ENCODE measurements at places on chromosomes 1 and 21. TPM values are rescaled to one million over a fixed set of nuclear protein-coding genes. Genes with fewer than 3 reads are reported as not detected.

DNA sequence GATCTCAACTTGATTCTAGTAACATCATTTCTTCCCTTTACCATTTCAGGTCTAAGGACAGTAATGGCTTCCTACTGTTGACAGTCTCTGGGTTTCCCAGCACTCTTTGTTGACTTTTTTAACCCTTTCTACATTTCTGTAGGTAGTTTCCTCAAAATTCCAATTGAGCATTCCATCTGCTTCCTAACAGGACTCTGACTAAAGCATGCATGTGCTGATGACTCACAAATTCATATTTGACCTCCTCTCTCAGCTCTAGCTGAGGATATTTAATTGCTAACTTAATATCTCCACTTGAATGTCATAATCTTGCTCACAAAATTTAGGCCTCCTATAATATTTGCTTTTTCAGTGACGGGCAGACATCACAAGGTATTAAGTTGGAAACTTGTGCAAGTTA lies 93.3 kb upstream of the ZNHIT6 start:
- H3K36me3 ChIP-seq = no peaks in the 10 kb centered on the region
- H3K4me3 ChIP-seq = no peak overlapping the region
- no peaks in the 10 kb centered on the region for H3K27me3 ChIP-seq
- H3K4me1 ChIP-seq = no peaks in the 10 kb centered on the region
- H3K27ac ChIP-seq = no peak overlapping the region
- DNase-seq = no peak

SCYL3 gene
- 12.3 TPM for total RNA-seq

DNA sequence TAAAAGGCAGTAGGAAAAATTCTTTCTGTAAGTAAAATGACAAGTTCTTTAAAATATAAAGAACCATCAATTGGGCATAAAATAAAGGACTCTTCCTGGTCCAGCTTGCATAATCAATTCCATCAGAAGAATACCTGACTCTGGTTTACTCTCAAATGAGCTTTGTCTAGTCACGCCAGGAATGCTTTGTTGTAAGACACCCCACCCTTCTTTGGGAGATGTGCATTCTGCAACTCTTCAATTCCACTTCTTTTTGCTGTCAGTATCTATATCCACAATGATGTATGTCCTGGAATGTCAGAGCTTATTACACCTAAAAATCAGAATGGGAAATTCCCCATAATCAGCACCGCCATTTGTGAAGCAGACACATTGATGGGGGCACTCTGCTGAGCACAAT lies 76.1 kb downstream of the PTPN14 start:
- H3K27ac ChIP-seq = no peak overlapping the region
- no peaks in the 10 kb centered on the region for H3K4me1 ChIP-seq
- H3K36me3 ChIP-seq = no peaks in the 10 kb centered on the region
- no peak overlapping the region for H3K4me3 ChIP-seq

DNA sequence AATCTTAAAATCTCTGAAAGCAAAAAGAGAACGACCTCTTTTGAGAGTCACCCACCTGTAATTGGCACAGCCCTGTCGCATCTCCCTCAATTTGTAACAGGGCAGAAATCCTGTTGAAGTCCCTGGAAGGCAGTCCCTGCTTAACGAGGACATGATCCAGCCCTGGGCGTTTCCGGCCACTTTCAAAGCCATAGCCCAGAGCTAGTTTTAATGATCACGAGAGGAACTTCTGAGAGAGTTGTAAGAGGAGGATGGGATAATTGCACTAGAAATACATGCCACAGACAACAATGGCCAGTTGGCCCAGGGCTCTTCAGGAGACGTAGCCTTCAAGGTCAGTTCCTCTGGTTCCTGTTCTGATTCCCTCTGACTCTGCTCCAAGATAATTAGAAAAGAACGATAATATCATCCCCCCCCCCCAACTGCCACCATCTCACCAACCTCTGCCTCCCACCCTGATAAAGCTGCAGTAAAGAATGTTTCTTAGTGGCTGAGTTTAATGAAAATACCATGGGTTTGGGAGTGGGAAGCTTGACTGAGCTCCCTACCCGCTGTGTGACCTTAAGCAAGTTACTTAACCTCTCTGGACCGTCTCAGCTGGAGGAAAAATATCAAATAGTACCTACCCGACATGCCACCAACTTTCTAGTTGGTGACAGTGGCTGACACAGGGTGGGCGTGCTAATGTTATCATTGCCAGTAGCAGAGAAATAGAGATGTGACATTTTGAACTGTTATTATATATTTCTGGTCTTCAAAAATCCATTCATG lies 140.0 kb downstream of the OMA1 start:
- no peak overlapping the region for H3K4me3 ChIP-seq
- no peaks in the 10 kb centered on the region for H3K4me1 ChIP-seq
- H3K27ac ChIP-seq = no peak overlapping the region
- H3K27me3 ChIP-seq = no peaks in the 10 kb centered on the region
- no peak for DNase-seq

HFM1 gene
- not detected for total RNA-seq

- no peaks in the 10 kb centered on the region for H3K27me3 ChIP-seq
- DNase-seq = no peak
- no peak overlapping the region for H3K4me3 ChIP-seq
- H3K36me3 ChIP-seq = no peaks in the 10 kb centered on the region
Observed at GRCh38 chr1:171403393-171403792, 81.9 kb upstream of the PRRC2C start.

DNA sequence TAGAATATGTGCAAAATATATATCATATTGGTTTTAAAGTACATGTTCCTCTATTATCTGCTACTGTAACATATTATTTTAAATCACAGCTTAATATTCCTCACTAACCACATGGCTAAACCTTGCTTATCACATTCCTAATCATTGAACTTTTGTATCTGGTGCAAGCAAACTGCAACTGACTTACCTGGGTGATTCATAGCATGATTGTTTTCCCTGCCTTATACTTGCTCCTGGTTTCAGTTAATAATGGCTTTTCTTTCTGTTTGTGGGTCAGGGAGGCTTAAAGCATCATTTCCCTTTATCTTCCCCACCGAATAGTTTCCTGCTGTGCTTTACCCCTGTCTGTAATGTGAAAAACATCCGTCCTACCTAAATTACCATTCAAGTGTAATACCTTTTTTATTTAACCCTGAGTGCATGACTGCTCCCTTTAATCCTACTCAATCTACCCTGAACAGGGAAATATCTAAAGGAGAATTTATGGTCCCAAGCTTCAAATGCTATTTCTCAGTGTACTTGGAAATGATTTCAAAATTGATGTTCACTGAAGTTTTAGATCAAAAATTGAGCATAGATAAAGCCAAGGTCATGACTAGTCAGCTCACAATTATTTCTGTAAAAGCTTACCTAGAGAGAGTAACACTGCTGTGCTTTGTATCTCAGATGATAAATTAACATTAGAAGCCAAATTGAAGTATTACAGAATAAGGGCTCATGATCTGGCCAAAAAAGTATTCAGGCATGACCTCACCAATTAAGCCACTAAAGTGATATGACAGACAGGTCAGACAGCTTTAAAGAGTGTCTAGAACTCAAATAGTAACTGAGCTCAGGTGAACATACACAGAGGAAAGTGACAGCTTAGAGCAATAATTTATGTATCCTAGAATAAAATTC lies 507.1 kb downstream of the BRINP3 start:
- no peak overlapping the region for H3K27ac ChIP-seq
- H3K4me1 ChIP-seq = no peaks in the 10 kb centered on the region
- no peaks in the 10 kb centered on the region for H3K36me3 ChIP-seq
- H3K27me3 ChIP-seq = no peaks in the 10 kb centered on the region
- H3K4me3 ChIP-seq = no peak overlapping the region

CDK11A gene
- 52.9 TPM for total RNA-seq

GRCh38 chr1:34292472-34292871 lies 115.8 kb downstream of the C1orf94 start:
- no peaks in the 10 kb centered on the region for H3K36me3 ChIP-seq
- no peak for DNase-seq
- H3K27me3 ChIP-seq = no peaks in the 10 kb centered on the region
- H3K27ac ChIP-seq = no peak overlapping the region
- no peak overlapping the region for H3K4me3 ChIP-seq
- H3K4me1 ChIP-seq = no peaks in the 10 kb centered on the region

PLPPR4 gene
- total RNA-seq = 21.5 TPM

OR6K2 gene
- not detected for total RNA-seq

S100A12 gene
- total RNA-seq = not detected

DNA sequence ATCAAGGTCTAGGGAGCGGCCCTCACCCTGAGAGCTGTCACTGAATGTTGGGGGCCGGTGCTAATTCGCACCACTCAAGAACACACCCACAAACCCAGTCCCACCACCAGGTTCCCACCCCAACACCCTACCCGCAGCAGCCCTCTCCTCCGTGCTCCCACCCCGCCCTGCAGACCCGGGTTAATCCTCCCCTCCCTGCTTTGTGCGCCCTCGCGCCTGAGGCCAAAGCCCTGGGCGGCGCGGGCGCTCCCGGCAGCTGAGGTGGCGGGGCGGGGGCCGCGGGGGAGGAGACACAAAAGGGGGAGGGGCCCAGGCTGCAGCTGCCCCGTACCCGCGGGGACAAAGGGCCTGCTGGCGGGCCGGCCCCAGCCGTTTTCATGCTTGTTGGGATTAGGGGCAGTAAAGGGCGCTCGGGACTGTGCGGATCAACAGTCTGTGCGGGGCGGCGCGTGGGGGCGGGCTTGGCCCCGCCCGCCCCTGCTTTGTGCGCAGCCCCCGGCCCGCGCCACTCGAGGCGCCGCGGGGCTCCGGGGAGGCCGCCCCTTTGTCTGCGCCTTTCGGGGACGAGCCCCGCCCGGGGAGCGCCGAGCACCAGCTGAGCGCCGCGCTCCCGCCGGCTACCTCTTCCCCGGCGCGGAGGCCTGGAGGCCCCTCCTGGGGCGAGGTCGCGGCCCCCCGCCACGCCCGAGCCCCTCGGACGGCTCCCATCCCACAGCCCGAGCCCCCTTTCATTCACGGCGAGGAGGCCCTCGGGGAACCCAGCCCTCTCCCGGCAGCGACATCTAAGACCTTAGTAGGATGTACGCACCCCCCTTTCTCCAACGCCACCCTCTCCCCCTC lies 10.9 kb downstream of the C1orf216 start:
- no peaks in the 10 kb centered on the region for H3K4me1 ChIP-seq
- peak overlapping the region; percentile 57 for H3K4me3 ChIP-seq
- peaks cover 52% of the 10 kb centered on the region for H3K27me3 ChIP-seq
- H3K27ac ChIP-seq = no peak overlapping the region
- no peaks in the 10 kb centered on the region for H3K36me3 ChIP-seq
- DNase-seq = peak; percentile 35

DNA sequence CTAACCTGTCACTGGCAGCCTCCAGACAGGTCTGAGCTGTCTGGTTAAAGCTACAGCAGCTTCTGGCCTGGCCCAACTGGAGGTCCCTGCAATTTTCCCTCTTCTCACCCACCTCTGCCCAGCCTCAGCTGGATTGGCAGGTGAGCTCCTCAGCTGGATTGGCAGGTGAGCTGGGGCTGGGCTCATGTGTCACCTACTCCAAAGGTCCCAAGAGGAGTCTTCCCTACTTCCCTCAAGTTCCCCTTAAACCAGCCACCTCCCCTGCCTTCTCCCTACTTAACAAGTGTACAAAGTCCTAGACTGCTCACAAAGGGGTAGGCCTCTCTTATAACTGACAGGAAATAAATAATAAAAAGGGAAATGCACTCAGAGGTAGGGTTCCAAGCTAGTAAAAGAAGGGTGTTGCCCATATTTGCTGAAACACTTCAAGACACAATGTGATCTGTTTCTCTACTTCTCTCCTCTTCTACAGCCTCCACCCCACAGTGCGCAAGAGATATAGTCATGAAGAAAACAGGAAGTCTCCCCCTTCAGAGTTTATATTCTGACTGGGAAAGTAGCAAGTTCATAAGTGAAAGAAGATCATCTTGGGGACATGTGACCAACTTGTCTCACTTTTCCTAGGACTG lies at the start of gene GPA33:
GPA33 (minus strand) TSS at position 64 of the 629 bp plus-strand sequence. CDS start 90 bp downstream, outside the sequence.
- DNase-seq = peak; percentile 88
- H3K4me3 ChIP-seq = peak within 1 kb of the TSS; percentile 28
- no peaks in the 10 kb centered on the region for H3K27me3 ChIP-seq

GRCh38 chr21:37319551-37319950 lies 47.0 kb upstream of the DYRK1A start:
- H3K36me3 ChIP-seq = no peaks in the 10 kb centered on the region
- no peak overlapping the region for H3K4me3 ChIP-seq
- H3K27ac ChIP-seq = no peak overlapping the region
- no peaks in the 10 kb centered on the region for H3K4me1 ChIP-seq

DNA sequence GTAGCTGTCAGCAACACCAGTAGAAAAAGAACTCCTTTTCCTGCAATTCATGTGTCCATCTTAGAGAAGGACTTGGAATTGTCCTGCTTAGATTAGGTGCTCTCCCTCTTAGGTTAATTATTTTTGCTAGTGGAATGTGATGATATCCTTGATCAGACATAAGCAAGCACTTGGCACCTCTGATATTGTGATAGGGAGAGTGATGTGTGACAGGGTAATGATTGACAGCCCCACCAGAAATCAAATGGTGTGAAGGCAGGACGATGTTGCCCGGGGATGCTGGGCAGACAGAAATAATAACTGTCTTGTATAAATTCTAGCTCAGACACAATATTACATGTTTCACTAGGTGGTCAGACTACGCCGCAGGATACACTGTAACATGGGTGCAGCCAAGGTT lies 4.4 kb downstream of the TYW3 start:
- DNase-seq = no peak
- H3K4me1 ChIP-seq = peaks cover 7% of the 10 kb centered on the region
- H3K4me3 ChIP-seq = no peak overlapping the region
- H3K36me3 ChIP-seq = peaks cover 16% of the 10 kb centered on the region

LPAR3 gene
- 3.5 TPM for total RNA-seq

DNA sequence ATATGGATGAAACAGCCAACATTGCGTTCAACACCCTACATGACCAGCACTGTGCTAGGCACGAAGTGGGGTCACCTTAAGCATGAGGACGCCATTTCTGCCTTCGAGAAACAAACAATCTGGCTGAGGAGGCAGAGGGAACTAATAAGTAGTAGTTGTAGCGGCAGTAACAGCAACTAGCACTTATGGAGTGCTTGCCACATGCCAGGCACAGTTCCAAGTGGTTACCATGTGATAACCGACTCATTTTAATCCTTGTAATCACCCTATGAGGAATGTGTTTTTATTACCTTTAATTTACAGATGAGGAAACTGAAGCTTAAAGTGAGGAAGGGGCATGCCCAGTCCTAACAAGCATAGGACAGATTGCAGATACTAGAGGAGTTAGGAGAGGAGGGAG lies 33.7 kb downstream of the KCND3 start:
- H3K27ac ChIP-seq = no peak overlapping the region
- no peak for DNase-seq
- no peaks in the 10 kb centered on the region for H3K4me1 ChIP-seq

DNA sequence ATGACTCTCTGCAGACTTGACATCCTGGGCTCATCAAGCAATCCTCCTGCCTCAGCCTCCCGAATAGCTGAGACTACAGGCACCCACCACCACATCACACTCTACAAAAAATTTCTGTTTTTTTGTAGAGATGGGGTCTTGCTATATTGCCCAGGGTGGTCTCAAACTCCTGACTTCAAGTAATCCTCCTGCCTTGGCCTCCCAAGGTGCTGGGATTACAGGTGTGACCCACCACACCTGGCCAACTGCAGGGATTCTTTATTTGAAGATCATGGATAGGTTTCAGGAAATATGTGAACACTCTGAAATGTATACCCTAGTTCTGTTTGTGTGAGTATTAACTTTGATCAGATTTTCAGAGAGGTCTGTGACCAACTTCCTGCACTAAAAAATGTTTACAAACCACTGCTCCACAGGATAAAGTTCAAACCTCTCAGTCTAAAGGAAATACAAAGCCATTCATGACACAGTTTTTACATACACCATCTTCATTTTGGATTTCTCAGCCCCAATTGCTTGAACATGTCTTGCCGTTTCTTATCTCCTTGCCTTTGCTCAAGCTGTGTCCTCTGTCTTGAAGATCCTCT lies 252.3 kb upstream of the FGGY start:
- DNase-seq = no peak
- peaks cover 35% of the 10 kb centered on the region for H3K4me1 ChIP-seq

Data from transverse colon (tissue), 4 donors.